T-helper 1 cell (primary cell): ENCODE measurements at places on chromosomes 3 and 15.

GRCh38 chr3:57659806-57660439 is 33.0 kb downstream of the DENND6A start:
- DNase-seq: no peak

- DNase-seq: no peak
These were observed 247.8 kb downstream of the ALCAM start for GRCh38 chr3:105614288-105615030.

GRCh38 chr3:27585429-27585828 is 101.2 kb upstream of the SLC4A7 start:
- DNase-seq: no peak

DNA sequence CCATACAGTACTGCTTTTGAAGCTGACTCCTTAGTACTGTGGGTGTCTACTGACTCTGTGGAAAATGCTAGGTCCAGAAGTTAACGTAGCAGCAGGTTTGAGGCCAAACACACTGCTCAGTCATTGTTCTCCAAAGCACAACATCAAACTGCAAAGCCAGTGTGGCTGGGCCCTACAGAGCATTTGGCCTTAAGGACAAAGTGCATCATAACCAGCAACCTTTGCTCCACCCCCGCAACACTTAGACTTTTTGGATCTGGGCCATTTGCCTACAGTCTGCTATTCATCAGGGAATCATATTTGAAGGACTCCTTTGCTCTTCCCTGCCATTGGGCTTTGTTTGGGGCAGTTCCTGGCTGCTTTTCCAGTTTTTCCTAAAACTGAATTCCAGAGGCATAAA is 43.1 kb upstream of the ARL6 start:
- DNase-seq: no peak

- no peak for DNase-seq
These were observed 140.7 kb downstream of the PLCH1 start for GRCh38 chr3:155604126-155604525.

- DNase-seq: no peak
These were observed 24.1 kb downstream of the PDIA5 start for GRCh38 chr3:123090728-123091531.

DNA sequence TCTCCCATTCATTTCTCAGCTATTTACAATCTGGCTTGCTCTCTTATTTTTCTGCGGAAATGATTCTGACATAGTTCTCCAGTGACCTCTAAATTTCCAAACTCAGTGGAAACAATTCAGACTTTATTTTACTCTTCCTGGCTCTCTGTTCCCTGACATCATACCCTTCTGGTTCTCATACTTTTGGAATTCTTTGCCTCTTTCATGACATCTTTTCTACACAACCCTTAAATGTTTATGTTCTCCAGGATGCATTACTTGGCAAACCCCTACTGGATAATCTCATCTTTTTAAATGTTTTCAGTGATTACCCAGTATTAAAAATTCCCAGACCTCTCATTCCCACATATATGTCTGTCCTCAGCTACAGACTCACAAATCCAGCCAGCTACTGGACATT is 23.9 kb upstream of the PLSCR4 start:
- no peak for DNase-seq

DNA sequence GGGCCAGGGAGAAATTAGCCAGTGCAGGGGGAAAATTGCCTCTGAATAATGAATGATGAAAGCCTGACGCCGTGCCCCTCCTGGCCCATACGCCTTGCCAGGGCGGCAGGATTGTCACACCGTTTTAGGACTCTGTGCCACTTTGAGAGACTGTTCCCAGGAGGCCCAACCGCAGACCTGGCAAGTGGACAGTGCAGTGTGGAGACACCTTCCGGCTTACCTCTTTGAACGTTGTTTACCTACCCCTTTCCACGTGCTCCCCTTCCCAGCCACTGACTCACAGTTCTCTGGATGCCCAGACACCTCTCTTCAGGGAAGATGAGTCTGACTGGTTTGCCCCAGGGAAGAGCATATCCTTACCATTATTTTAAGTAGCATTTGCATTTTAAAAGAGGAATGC is 84.0 kb upstream of the PXYLP1 start:
- no peak for DNase-seq

- no peak for DNase-seq
These were observed 201.0 kb upstream of the BCL6 start for GRCh38 chr3:187946163-187946691.

GRCh38 chr15:57903626-57904025 is 161.9 kb downstream of the ALDH1A2 start:
- no peak for DNase-seq

- no peak for DNase-seq
These were observed 12.3 kb downstream of the RHOA start for GRCh38 chr3:49399461-49399860.

- DNase-seq: no peak
These were observed 16.4 kb upstream of the HHATL start for GRCh38 chr3:42719002-42719401.

- DNase-seq: no peak
These were observed 361.7 kb downstream of the FEZF2 start for GRCh38 chr3:62011666-62012065.

- no peak for DNase-seq
These were observed 227.8 kb upstream of the MRPL3 start for GRCh38 chr3:131730581-131730980.

DNA sequence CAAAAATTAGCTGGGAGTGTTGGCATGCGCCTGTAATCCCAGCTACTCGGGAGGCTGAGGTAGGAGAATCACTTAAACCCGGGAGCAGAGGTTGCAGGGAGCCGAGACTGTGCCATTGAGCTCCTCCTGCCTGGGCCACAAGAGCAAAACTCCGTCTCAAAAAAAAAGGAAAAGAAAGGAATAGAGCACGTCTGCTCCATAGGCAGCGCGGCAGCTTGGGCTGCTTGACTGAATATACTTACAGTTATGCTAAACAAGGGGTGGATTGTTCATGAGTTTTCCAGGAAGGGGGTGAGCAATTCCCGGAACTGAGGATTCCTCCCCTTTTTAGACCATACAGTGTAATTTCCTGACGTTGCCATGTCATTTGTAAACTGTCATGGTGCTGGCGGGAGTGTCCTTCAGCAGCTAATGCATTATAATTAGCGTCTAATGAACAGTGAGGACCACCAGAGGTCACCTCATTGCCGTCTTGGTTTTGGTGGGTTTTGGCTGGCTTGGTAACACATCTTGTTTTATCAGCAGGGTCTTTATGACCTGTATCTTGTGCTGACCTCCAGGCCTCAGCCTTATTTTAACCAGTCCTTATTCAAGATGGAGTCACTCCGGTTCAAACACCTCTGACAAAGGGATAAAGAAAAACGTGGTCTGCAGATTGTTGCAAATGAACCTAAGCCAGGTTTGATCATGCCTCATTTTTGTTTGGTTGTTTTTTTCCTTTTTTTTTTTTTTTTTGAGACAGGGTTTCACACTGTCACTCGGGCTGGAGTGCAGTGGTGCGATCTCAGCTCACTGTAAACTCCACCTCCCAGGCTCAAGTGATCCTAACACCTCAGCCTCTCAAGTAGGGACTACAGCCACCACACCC is 24.9 kb upstream of the SENP5 start:
- no peak for DNase-seq

DNA sequence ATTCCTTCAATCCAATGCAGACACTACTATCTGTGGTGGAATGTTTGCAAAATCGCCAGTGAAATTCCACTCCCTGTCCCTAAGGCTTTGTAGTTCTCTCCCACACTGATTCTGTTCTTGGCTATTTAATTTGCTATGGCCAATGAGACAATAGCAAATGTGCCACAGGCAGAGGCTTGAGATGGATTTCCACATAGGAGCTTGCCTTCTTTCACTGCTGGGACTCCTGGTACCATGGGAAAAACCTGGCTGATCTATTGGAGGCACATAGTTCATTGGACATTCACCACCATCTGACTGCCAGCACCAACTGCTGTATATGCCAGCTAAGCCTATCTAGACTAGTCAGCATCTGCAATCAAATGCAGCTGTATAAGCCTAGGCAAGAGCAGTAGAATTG is 103.8 kb downstream of the NR1D2 start:
- DNase-seq: no peak

- DNase-seq: no peak
These were observed 1092.3 kb downstream of the TUSC7 start for GRCh38 chr3:117801912-117802239.

GRCh38 chr3:12882336-12883310 is 41.3 kb upstream of the RPL32 start:
- no peak for DNase-seq

GRCh38 chr15:78789615-78790014 is 21.6 kb downstream of the ADAMTS7 start:
- DNase-seq: no peak

DNA sequence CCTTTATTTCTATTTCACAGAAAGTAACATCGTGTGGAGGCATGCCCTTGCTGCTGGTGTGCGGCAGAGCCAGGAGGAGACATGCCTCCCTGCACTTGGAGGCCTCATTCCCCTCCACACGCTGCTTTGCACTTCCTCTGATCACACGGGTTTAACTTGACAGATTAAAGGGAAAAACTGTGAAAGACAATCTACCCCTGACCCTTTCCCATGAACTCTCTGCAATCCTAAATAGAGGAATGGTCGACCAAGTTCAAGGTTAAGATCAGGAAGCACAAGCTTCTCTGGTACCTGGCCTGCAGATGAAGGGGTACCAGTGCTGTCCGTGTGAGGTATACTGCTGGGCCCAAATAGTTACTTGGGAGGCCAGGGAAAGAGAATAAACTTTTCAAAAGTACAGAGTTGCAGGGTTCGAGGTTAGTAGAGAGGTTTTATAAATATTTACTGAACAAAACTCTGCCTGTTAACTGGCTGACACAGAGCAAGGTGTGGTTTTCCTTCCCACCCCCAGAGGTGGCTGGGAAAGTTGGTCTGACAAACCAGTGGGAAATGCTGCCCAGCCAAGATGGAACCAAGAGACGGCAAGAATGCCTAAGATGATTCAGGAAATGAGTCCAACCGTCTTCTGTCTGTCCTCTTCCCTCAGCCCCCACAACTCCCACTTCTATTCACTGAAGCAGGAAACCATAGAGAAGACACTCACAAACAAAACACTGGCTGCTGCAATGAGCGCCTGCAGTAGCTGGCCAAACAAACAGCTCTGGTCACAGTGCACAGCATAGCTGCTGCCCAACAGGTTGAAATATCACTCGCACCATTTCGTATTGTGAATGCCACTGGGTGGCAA is 79.6 kb downstream of the IGF2BP2 start:
- DNase-seq: no peak

DNA sequence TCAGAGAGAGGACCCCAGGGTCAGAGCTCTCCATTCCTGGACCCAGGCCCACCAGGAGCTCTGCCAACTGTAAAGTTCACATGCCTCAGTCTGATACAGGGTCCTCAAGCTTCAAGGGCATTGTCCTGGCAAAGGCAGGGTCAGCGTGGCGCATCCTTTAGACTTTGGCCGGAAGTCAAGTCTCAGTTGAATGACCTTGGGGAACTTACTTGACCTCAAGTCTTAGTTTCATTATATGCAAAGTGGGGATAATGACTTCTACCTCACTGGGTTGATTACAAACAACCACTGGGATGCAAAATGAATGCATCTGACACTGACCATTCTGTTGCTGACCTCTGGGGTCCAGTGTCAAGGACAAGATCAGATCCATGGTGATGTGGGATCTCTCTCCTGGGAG is 70.6 kb upstream of the CTSH start:
- DNase-seq: no peak

- DNase-seq: no peak
These were observed 257.1 kb downstream of the UACA start for GRCh38 chr15:70505936-70506912.

DNA sequence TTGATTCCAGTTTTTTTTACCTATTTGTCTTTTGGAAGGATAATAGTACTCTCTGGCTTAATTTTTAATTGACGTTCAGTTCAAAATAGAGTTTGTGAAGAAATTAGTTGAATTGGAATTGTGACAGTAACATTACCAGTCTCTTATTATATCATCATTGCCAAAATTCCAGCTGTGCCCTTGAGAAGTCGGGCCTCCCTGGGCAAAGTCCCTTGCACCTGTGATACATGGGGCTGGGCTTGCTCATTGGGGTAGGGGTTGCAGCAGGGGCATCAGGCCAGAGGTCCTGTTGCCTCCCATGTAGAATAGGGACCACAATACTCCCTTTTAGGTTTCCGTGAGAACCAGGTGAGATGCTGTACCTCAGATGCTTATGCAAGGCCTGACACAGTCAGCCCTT is 27.9 kb upstream of the APEH start:
- DNase-seq: no peak

DNA sequence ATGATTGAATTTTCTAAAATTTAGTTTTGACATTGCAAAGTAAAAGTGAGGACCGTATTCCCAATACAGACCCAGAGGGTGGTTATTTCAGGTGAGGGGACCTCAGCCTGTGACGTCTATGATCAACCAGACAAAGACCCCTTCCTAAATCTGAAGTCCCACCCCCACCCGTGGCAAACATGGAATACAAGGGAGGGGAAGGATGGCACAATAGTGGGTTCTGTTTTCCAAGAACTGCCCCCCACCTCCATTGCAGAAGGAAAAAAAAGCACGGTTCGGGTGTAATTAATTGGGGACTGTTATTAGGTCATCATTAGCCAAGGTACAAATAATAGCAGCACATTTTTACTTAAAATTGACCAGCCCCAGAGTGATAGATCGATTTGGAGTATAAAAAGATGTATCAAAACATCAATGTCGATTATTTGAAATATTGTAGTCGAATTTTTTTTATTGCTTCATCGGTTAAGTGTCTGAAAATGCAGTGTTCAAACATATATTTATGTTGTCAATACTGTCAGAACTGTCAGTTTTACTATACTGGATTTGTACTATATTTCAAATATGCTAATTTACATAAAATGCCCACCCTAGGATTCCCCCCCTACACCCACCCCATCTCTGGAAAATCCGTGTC is 7.5 kb upstream of the MEIS2 start:
- DNase-seq: no peak

GRCh38 chr15:40106203-40107161 is 2.2 kb downstream of the BMF start:
- DNase-seq: no peak

GRCh38 chr3:35448681-35449080 is 190.6 kb upstream of the ARPP21 start:
- no peak for DNase-seq

- DNase-seq: no peak
These were observed 270.8 kb downstream of the OPA1 start for GRCh38 chr3:193863657-193864357.

- DNase-seq: no peak
These were observed 7.2 kb downstream of the MESP2 start for GRCh38 chr15:89783111-89783860.

DNA sequence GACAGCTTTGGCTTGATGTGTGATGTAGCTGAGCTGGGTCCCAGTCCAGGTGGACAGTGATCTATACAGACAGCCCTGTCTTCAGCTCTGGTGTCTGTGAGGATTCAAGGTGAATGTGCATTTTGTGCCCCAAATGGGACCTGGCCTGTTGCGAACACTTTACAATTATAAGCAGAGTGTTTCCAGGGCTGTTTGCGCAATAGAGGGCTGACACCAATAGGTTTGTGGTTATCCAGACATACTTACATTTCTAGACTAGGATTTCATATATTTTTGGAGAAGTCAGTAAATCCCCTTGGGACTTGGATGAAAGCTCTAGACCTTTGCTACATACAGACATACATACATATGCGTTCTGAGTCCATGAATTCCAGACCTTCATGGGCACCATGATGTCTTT is 4.2 kb upstream of the TATDN2 start:
- no peak for DNase-seq
